ENCODE measurements at places on chromosomes 12 and 14.
A peak's percentile ranks its signal among the peaks of the same experiment; 100 is the strongest.

- peak; percentile 85 for DNase-seq
Measured at GRCh38 chr12:31518680-31519227, 72.2 kb downstream of the DENND5B start.

- no peak for DNase-seq
Measured at GRCh38 chr12:51090705-51091229, 7.4 kb upstream of the CSRNP2 start.

DNA sequence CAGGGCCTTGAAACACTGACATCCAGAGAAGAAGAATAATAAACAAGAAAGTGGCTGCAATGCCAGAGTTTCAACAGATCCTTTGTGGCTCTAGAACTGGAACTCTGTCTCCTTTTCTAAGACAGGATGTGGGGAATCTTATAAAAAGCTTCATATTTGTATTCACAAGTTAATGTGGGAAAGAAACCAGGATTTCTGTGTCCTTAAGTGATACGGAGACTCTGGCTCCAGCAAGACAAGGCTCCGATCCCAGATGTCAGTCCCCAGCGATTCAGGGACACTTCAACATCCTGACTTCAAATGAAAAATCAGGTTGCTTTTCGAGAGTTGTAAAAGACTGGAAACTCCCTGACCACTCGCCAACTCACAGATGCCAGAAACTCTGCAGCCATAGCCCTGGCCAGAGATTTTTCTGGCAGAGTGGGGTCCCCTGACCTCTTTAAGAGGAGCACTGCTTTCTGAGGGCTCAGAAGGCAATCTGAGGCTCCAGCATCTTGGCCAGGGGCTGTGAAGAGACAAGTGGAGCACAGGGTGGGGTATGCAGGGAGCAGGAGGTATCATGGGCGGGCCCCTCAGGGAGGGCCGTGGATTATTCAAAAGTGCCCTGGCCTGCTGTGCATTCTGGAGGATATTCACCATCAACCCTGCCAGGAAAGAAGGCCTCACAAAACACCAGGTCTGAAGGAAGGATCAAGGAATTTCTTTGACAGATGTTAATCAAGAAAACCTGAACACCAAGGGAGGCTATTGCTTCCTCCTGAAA is 53.3 kb downstream of the TMX1 start:
- DNase-seq = no peak

DNA sequence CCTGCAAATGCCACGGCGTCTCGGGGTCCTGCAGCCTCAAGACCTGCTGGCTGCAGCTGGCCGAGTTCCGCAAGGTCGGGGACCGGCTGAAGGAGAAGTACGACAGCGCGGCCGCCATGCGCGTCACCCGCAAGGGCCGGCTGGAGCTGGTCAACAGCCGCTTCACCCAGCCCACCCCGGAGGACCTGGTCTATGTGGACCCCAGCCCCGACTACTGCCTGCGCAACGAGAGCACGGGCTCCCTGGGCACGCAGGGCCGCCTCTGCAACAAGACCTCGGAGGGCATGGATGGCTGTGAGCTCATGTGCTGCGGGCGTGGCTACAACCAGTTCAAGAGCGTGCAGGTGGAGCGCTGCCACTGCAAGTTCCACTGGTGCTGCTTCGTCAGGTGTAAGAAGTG is 16.8 kb downstream of the WNT5B start:
- no peak for DNase-seq

DNA sequence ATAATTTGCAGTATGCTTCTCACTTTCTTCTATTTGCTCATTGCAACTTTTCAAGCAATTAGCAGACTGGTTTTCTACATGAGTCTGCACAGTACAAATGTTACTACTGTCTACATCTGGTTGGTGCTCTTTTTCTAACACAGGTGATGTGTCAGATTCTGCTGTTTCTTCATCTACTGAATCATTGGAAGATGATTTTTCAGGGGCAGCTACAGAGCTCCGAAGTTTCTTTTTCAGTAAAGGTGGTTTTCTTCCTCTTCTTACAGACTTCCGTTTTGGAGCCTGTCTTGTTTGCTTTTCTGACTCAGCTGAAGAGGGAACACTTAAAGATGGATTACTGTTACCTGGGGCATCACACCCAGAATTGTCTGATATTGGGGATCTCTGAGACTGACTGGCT is 62.1 kb downstream of the SCAF11 start:
- no peak for DNase-seq

DNA sequence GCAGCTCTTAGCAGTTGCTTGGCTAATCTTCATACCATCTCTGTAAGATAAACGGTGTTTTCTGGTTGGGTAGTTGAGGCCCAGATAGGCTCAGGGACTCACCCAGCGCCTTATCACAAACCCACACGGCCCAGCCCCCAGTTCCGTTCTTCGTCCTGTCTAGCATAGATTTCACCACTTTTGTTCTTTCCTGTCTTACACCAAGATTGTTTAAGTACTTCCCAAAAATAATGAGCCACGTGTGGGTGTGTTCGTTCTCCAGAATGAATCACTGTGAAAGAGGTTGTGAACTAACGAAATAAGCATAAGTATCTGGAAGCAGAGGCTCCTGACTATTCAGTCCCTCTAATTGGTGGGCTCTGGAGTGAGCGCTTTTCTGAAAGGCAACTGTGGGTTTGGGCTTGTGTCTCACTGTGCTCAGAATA is 21.4 kb downstream of the ACVR1B start:
- peak; percentile 50 for DNase-seq

GRCh38 chr12:121805171-121806008 is 1.6 kb downstream of the SETD1B start:
- no peak for DNase-seq

GRCh38 chr12:122614839-122615238 is 87.8 kb downstream of the KNTC1 start:
- no peak for DNase-seq

DNA sequence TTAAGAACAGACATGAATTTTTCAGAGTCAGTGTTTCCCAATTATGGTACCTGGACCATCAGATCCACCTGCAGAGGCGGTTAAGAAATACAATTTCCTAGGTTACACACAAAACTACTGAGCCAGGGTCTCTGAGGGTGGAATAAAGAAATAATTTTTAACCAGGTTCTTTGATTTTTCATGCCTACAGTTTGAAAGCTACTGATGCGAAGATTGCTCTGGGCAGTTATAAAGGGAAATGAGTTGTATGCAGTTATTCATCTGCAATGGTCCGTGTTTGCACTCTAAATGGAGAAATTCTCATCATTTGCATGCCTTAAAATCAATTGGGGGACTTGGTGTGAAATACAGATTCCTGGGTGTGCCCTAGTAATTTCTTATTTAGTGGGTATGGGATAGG is 89.7 kb downstream of the ERGIC2 start:
- no peak for DNase-seq

DNA sequence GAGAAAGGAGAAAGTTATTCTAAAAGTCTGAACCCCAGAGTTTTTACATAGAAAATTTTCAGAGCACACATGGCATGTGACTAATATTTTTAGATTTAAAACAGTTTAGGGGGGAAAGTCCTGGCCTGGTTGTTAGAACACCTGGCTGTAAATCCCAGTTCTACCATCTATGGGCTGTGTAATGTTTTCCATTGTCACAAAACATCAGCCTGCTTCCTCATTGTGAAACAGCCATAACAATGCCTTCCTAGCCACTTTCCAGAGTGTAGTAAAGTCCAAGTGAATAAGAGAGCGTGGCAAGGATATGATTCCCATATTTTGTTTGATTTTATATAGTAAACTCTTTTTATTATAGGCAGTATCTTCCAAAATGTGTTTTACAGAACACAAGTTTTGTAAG is 310.0 kb upstream of the DCN start:
- DNase-seq = no peak

GRCh38 chr12:124175704-124176103 is 119.2 kb upstream of the RFLNA start:
- DNase-seq = no peak

DNA sequence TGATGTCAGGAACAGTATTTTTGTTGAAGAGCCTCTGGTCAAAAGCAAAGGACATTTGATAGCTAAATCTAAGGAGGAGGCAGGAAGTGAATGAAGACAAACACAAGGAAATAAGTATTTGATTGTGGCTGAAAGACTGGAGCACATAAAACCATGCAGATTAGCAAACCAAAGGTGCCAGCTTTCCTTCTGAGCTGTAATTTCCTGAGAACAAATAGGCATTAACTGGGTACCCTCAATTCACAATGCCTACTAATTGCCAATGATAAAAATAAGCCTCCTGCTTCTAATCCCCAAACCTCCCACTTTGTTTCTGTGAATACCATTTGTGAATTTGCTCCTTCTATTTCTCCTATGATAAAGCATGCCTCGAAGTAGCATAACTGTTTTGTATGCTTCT is 1279.6 kb upstream of the USP15 start:
- no peak for DNase-seq

DNA sequence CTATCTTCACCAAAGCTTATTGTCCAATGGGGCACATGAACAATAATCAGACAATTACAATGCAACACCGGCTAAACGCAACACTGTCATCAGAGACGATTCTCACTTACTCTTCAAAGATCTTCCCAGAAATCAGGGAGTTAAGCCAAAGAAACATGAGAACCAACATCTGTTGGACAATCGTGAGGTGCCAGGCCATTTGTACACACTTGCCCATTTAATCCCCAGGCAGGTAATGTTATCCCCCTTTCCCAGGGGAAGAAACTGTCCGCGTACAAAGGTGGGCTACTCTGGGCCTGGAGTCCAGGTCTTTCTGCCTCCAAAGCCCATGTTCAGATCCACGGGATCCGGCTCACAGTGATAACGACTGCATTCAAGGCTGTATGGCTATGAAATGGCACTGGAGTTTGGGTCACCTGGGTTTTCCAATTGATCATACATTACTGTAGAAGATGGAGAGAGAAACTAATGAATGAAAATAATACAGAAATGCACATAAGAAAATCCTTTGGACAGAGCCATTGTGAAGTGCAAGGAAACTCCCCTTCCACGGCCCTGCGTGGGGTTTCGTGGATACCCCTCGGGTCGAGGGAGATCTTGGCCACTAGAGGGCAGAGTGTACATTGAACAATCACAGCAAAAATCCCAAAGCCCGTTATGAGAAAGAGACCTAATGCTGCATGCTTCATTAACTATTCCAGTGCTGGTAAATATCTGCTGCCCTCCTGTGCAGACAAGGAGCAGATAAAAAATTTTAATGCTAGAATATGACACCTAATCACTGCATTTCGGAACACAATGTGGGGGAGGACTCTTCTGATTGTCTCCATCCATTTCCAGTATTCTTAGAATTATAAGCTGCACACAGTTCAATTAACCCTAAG is 111.4 kb downstream of the EGLN3 start:
- peak; percentile 49 for DNase-seq

GRCh38 chr12:24084800-24085199 is 135.3 kb upstream of the SOX5 start:
- DNase-seq = no peak

- DNase-seq = no peak
Measured at GRCh38 chr12:89568484-89568883, 42.6 kb upstream of the POC1B start.

- DNase-seq = no peak
Measured at GRCh38 chr12:58069268-58069963, 128.0 kb downstream of the ATP23 start.

- peak; percentile 85 for DNase-seq
Measured at GRCh38 chr14:50008974-50009373, 107.4 kb downstream of the VCPKMT start.
